Activated T-helper 1 cell treated with Interleukin-2 at 50 U/mL for 16 hours (primary cell): ENCODE measurements at places on chromosomes 6 and 20.

DNA sequence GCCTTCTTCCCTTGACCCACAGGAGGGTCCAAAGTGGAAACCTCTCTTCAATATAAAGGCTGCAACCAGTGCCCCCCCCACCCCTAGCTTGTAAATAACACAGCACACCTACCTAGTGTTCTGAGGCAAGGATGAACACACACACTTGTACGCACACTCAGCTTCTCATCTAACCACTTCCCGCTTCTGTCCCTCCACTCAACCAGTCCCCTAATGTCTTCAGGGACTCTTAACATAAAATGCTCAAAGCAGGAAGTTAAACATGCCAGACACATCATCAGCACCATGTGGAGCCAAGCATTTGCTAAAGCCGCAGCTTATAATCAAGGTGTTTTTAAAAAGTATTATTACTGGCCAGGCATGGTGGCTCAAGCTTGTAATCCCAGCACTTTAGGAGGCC lies 35.3 kb downstream of the FOXQ1 start:
- DNase-seq, result no peak

DNA sequence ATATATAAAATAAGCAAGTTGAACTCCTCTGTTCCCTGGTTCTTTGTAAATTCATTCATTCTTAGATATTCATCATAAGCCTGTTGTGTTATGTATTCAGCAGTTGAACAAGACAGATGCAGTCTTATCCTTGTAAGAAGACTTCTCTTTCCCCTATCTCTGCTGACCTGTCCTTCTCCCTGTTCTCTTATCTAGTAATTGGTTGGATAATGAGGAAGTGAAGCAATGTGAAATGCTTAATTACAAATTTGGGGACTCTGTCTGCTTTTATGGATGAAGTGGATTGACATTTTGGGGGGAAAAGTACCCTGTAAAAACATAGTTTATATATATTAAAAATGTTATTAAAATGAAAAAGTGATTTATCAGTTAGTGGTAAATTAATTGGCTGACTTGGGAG lies 37.0 kb downstream of the CDKAL1 start:
- no peak for DNase-seq

GRCh38 chr6:8633762-8634161 lies 198.4 kb upstream of the SLC35B3 start:
- DNase-seq, result no peak

GRCh38 chr6:23413327-23414050 lies 712.5 kb upstream of the NRSN1 start:
- DNase-seq, result no peak

DNA sequence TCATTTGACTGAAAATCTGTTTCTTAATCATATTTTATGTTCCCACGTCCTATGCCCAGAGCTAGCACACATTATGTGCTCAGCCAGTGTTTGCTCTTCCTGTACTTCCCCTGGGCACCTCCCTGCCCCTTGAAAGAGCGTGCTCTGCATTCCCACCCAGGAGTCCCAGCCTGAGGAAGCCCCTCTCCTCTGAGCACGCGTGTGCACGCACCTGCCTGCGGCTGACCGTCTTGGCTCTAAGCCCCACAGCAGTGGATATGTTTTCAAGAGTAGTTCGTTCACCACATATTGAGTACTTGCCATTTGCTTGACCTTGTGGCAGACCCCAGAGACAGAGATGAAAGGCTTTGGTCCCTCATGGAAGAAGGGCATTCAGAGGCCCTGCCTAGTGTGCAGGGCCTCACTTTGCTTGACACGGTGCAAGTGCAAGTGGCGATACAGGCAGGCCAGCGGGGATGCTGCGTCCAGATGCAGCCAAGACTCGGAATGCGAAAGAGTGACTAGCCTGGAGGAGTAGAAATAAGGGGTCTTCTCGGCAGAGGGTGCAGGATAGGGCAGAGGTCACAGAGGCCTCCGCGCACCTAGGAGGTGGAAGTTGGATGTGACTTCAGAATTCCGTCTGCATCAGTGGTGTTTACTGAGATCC lies 14.1 kb downstream of the SYNDIG1 start:
- no peak for DNase-seq

GRCh38 chr20:35952480-35953386 lies 1.6 kb downstream of the SCAND1 start:
- DNase-seq, result no peak

DNA sequence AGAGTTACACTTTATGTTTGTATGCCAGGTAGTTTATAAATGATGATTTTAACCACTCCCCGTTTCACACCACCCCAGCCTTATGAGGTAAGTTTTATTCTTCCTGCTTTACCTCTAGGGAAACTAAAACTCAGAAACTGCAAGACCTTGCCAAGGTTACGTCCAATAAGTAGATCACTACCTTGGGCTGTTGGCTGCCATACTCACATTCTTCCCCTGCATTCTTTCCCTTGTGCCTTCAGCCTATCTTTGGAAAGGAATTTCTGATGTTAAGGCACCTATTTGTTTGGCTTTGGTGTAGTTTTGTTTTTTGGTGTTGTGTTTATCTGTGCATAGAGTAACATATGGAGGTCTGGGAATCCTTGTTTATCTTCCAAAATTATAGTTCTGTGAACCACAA lies 122.1 kb downstream of the UST start:
- DNase-seq, result no peak

DNA sequence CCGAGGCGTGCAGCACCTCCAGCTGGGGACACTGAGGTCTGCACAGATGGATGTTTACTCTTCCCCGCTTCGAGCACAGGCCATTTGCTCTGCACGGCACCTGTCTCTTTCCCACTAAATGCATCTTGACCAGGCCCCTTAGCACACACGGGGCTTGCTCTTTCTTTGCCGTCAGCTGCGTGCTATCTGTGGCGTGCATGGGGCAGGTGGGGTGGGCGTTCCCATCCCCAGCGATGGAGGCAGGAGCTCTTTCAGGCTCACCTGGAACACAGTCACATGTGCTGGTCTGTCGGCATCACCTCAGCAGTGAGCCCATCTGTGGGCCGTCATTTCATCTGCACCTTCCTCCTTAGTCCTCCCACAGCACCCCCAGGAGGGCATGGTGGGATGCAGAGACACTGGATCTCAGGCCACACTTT lies 35.1 kb downstream of the RBM38 start:
- no peak for DNase-seq

GRCh38 chr6:51108563-51109234 lies 290.0 kb downstream of the TFAP2B start:
- no peak for DNase-seq

GRCh38 chr6:129504456-129504855 lies 205.5 kb downstream of the ARHGAP18 start:
- no peak for DNase-seq
